ENCODE measurements at places on chromosomes 1 and 21.

DNA sequence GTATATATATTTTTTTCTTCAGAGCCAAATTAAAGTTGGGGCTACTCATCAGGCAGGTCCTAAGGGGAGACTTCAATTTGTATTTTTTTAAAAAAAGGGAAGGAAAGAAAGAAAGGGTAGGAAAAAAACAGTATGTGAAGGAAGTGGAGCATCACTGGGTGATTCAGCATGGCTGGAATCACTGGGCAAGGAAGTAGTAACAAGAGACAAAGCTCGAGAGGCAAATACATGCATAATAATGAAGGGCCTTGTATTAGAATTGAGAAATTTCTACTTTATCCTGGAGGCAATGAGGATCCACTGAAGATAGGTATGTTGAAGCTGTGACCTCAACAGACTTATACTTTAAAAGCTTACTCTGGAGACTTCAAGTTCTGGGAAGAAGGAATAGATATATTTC, 184.4 kb downstream of the COQ8A start:
- DNase-seq = no peak

GRCh38 chr1:233638513-233638912, 24.6 kb downstream of the KCNK1 start:
- DNase-seq = no peak

DNA sequence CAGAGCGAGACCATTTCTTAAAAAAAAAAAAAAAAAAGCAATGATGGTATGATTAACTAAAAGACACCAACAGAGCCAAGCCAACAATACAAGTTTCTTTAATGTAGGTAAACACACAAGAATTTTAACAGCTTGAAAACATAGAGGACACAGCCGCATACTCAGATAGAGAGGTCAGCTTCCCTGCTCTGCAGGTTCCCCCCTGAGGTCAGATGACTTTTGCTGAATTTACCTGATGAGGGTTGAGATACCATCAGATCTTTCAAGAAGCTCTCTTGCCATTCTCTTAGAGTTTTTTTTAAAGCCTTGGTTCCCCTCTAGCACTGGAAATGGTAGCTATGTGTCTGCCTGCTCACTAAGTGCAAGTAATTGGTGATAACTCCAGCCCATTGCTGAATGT, 31.1 kb downstream of the BCAS2 start:
- DNase-seq = no peak

DNA sequence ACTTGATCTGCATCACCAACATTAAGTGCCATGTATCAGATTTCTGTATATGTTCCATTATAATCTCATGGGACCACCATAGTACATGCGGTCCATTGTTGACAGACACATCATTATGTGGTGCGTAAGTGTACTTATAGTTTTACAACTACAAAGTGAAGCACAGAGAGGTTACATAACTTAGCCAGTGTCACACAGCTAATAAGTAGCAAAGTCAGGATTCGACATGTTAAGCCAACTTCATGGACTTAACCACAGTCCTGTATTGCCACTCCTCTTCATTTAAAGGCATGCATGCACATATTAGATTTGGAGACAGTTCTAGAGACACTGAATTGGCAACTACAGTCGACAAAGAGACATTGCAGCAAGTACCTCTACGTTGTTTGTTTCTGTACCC, 120.5 kb downstream of the ATF6 start:
- no peak for DNase-seq

GRCh38 chr1:10556430-10557005, 81.8 kb downstream of the PEX14 start:
- no peak for DNase-seq

- DNase-seq = no peak
Observed at GRCh38 chr1:91817211-91817905, 68.6 kb downstream of the TGFBR3 start.
